Body of pancreas (tissue), 4 donors: ENCODE measurements at places on chromosomes 6 and 20. TPM values are rescaled to one million over a fixed set of nuclear protein-coding genes. Genes with fewer than 3 reads are reported as not detected.

The DEFB127 gene
- not detected for total RNA-seq

The FAM162B gene
- not detected for total RNA-seq

The IMPG1 gene
- not detected for total RNA-seq

The CTNNBL1 gene
- 17.4 TPM for total RNA-seq

The B3GALT4 gene
- total RNA-seq, result 3.9 TPM
